ENCODE measurements at places on chromosomes 11 and 22.
A peak's percentile ranks its signal among the peaks of the same experiment; 100 is the strongest.

GRCh38 chr11:5499671-5500070 is 10.1 kb downstream of the UBQLN3 start:
- DNase-seq, result no peak

DNA sequence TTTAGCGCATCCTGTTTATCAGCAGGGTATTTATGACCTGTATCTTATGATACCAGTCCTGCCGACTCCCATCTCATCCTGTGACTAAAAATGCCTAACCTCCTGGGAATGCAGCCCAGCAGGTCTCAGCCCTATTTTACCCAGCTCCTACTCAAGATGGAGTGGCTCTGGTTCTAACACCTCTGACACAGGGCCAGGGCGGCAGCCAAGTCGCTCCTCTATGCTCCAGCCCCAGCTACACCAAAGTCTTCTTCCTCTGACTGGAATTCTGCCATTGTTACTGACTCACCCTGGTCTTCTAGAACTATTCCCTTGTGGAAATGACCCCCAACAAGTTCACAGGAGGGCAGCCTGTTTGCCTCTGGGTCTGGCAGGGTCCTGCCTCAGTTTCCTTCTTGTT is 7.9 kb upstream of the C1QTNF6 start:
- DNase-seq, result peak; percentile 88

GRCh38 chr11:29336727-29337575 is 679.9 kb downstream of the KCNA4 start:
- DNase-seq, result no peak

GRCh38 chr11:134543645-134544044 is 131.6 kb upstream of the B3GAT1 start:
- no peak for DNase-seq
